ENCODE measurements at places on chromosomes 11 and 22.
A peak's percentile ranks its signal among the peaks of the same experiment; 100 is the strongest.

- peak; percentile 41 for DNase-seq
Measured at GRCh38 chr22:28670756-28671155, 8.9 kb downstream of the TTC28 start.

DNA sequence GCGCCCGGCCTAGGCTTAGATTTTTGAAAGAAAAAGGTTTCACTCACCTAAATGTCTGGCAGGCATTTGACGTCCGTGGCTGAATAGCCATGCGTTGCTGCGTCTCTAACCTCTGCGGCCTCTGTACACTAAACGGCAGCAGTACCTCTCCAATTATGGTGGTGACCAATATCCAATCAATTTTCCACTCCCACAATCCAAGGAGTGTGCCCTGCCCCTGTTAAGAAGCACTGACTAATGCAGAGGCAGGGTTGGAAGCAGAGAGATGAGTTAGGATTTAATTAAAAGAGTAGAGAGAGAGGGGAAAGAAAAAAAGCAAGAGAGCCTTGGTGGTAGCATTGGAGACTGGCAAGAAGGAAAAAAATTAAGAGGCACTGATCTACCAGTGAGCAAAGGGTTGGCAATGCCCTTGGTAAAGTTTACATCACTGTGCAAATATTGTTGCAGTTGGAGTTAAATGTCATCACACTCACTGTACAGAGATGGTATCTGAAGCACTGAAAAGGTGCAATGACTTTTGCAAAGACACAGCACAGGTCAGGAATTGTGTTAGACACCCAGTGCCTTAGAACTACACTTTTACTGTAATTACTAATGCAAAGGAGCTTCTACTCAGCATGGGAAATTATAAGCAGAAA, 526.7 kb downstream of the NTM start:
- DNase-seq = peak; percentile 39

DNA sequence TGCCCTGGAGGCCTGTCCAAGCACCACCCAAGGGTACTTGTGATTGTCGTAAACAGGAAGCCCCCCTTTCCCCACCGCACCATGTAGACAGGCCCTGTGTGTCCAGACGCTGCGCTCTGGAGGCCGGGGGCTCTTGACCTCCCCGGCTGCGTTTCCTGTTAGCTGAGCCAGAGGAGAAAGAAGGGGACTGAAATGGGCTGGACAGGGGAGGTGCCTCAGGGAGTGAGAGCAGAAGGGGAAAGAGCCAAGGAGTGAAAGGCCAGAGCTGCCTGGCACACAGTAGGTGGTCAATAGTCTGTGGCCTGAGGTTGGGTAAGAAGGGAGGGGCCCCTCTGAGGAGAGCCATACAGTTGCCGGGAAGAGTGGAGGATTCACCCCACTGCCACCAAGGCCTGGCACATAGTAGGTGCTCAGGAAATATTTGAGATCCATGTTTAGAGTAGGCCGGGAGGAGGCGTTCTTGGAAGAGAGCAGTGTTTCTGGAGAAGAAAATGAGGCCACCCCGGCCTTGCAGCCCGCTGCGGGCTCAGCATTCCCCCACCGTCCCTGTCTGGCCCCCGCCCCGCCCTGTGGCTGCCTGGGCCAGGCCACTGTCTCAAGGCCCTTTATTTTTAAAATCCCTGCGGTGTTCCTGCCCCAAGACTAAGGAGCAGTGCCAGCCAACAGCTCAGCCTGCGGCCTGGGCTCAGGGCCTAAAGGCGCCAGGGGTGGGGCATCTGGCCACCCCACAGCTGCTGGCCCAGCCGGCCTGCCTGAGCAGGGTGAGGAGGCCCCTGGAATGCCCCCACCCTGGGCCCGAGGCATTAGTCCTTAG, 13.6 kb upstream of the CDC42EP1 start:
- DNase-seq = peak; percentile 88

DNA sequence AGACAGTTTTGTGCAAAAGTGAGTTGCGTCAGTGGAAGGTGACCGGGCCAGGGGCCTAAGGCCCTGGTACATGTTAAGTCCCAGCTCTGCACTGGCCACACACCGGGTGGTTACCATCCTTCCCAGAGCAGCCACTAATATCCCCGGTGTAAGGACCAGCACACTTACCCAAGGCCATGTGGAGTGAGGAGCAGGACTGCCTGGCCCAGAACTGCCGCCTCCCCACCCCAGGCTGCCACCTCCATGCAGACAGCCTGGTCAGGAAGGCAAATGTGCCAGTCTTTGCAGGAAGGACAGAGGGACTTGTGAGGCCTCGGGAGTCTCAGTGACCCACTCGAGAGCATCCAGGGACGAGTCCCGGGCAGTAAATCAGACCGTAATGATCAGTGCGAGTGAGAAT, 102.9 kb downstream of the MORC2 start:
- no peak for DNase-seq

GRCh38 chr11:36153551-36153950, 135.7 kb downstream of the COMMD9 start:
- peak; percentile 33 for DNase-seq

DNA sequence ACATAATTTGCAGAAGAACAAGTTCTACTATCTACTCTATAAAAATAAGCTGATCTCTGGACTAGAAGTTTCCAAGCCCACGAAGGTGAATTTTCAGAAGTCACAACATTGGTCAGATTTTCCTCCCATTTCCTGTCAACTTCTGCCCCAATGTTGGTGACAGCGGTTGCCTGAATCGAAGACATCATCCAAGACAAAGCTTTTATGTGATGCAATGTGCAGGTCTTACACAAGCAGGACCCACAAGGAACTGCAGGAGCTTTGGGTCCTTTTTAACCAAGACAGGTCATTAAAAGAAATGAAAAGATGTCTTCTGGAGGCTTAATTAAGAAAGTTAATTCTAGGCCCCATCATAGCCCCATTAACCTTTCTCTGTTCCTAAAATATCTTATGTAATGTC, 125.6 kb upstream of the BLID start:
- DNase-seq = no peak

DNA sequence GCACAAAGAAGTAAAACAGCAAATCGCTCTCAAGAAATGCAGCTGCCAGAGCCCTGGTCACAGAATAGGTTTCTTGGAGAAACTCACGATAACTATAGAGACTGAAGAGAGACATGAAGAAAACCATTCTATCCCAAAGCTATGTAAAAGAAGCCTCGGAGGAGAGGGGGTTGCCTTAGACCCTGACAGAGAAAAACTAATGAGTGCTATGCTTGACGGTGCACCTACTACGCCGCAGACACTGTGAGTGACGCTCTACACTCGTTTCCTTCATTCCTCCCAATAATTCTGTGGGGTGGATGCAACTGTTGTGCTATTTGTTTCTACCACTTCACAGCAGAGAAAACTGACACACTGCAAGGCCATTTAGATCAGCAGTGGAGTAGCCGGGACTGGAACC, 121.8 kb downstream of the ETS1 start:
- no peak for DNase-seq

- DNase-seq = peak; percentile 25
Measured at GRCh38 chr22:31952094-31952401, 7.7 kb downstream of the YWHAH start.

DNA sequence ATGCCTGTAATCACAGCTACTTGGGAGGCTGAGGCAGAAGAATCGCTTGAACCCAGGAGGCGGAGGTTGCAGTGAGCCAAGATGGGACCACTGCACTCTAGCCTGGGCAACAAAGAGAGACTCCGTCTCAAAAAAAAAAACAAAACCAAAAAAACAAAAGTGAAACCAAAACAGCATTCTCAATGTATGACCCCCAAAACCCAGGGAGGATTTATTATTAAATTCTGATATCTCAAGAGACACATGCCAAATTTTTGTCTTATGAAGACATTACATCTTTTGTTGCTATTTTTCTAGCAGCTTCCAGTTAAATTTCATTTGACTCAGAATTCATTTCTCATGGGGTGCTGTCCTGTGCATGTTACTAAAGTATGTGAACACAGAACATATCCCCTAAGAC, 3.0 kb upstream of the YPEL4 start:
- DNase-seq = no peak

- peak; percentile 62 for DNase-seq
Measured at GRCh38 chr11:131195661-131196517, 174.5 kb upstream of the NTM start.

DNA sequence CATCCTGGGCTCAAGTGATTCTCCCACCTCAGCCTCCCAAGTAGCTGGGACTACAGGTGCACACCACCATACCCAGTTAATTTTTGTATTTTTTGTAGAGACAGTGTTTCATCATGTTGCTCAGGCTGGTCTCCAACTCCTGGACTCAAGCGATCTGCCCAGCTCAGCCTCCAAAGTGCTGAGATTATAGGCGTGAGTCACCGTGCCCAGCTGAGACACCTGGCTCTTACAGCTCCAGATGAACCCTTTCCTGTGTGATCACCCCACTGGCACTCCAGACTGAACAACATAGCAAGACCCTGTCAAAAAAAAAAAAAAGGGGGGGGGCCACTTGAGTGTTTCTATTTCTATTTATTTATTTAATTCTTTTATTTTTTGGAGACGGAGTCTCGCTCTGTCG, 1.0 kb upstream of the ADSL start:
- DNase-seq = peak; percentile 22

- peak; percentile 64 for DNase-seq
Measured at GRCh38 chr11:86790195-86790725, 10.1 kb upstream of the PRSS23 start.

- peak; percentile 89 for DNase-seq
Measured at GRCh38 chr11:103532133-103532788, 423.0 kb downstream of the DYNC2H1 start.

Measured in EH (cell line).